ENCODE measurements at places on chromosomes 3 and 15.

GRCh38 chr15:37262922-37263608, 162.7 kb upstream of the MEIS2 start:
- no peak for DNase-seq

- DNase-seq, result no peak
Observed at GRCh38 chr15:39934397-39935071, 619 bp downstream of the EIF2AK4 start.

DNA sequence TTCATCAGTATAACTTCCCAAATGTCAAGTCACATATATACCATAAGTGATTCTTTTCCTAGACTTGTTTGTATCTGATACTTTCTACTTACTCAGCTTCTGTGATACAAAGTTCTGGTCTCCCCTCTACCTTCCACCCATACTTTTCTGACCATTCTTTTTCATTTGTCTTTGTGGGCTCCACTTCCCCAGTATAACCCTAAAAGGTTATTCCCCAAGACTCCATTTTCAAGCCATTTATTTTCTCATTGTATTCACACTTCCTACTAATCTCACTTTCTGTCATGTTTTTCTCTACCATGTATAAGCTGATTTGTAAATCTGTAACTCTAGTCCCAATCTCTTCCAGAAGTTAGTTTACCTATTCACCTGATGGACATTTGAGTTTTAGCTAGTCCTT, 34.0 kb downstream of the IQCB1 start:
- no peak for DNase-seq

GRCh38 chr3:44045476-44046275, 196.0 kb upstream of the TOPAZ1 start:
- DNase-seq, result no peak

DNA sequence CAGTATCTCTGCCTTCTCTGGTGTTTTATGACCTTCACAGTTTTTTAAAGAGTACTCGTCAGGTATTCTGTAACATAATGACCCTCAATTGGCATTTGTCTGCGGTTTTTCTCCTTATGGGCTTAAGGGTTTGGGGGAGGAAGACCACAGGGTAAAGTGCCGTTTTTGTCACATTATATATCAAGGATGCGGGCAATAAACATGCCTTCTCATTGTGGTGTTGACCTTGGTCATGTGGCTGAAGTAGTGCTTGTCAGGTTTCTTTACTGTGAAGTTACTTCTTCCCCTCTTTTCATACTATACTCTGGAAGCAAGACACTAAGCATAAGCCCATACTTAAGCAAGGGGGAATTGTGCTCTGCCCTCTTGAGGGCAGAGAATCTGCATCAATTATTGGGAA, 16.6 kb downstream of the CAPN3 start:
- DNase-seq, result no peak

DNA sequence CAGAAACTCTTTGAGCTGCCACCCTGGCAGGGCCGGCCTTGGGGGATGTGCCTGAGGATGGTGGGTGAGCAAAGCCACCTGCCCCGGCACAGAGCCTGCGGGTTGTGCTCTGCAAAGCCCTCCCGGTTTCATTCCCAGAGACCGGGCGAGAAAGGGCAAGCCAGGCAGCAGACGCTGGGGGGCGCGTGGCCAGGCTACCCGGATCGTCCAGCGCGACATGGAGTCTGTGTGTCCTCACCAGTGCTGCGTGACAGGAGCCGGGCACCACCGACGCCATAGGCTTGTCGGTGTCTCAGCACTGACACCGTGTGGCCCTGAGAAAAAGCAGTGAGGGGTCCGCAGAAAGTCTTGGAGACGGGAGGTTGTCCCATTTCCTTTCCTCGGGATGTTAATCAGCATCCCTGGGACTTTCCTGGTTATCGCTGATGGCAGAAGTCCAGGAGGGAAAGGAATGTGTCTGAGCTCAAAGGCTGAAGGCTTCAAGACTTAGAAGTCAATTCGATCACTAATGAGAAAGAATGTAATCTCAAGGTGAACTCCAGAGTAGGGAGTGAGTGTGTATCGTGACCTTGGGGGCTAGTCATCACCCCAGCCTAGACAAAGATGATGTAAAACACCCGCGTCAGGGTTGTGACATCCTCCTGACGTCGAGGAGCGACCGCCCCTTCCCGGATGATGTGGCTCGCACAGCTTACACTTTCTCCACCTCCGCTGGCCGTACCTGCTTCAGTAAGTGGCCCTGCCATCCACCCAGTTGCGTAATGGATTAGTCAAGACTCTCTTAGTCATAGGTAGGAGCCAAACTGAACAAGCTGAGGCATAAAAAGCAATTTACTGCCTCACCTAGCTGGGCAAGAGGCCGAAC, 36.3 kb upstream of the PLA2G4E start:
- DNase-seq, result peak; percentile 16

GRCh38 chr15:100732211-100733055, 130.0 kb downstream of the ASB7 start:
- no peak for DNase-seq

DNA sequence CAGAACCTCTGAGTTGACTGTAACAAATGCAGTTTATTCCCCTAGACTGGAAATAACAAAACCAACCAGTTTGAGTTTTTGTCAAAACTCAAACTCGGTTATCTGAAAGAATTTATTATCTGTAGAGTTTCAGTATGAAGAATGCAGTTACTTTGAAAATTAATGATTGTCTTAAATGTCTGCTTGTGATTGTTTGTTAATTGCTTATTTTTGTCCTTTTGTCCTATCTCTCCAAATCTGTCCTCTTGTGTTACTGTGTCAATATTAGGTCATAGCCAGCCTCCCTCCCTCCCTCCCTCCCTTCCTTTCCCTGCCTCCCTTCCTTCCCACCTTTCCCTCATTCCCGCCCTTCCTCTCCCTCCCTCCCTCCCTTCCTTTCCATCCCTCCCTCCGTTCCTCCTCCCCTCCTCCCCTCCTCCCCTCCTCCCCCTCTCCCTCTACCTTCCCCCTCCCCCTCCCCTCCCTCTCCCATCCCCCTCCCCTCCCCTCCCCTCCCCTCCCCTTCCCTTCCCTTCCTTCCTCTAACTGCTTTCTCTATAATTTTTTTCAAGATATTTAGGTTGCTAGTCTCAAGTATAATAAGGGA, 153.5 kb downstream of the FNDC3B start:
- no peak for DNase-seq

- no peak for DNase-seq
Observed at GRCh38 chr15:25858952-25859760, 4.0 kb downstream of the ATP10A start.

DNA sequence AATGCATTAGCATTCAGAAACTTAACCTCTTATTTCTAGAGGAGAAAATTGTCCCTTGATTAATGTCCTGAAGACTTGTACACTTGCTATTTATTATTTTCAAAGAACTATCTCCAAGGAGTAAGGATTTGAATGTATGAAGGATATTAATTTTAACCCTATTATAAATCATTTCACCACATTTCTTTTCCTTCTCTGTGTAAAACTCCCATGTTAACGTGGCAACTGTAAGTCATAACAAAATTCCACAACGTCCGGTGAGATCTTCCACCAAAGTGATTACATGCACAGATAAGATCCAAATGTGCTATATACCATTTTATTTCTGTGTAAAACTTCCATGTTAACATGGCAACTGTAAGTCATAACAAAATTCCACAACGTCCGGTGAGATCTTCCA, 229.1 kb upstream of the ARHGEF26 start:
- DNase-seq, result no peak

- DNase-seq, result no peak
Observed at GRCh38 chr3:172397716-172398405, 50.4 kb downstream of the GHSR start.

DNA sequence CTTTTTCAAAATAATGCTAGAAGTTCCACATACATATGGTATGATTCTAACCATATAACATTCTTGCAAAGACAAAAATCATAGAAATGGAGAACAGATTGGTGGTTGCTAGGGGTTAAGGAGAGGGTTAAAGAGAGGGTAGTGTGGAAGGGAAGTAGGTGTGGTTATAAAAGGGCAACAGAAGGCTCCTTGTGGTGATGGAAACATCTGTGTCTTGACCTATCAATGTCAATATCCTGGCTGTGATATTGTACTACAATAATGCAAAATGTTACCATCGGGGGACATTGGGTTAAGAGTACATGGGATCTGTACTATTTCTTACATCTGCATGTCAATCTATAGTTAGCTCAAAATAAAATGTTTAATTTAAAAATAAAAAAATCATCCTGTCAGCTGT, 67.8 kb upstream of the FSIP1 start:
- DNase-seq, result no peak
